ENCODE measurements at places on chromosomes 13 and 19.

GRCh38 chr19:10478476-10478875 lies 24.7 kb downstream of the KEAP1 start:
- DNase-seq: no peak

DNA sequence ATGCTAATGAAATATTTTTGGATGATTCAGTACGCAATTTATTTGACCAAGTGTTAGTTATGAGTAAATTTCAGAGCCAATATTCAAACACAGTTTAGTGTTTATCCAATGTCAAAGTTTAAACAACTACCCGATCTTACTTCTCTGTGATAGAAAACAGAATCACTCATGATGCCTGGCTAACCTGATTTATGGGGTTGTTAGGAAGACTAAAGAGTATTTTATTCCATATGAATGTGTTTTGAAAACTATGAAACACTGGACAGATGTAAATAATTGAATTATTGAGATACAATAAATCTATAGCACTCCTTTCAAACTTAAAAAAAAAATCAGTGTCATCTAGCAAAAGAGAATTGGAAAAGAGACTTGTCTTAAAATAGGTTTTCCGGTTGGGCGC lies 1181.8 kb downstream of the EFNB2 start:
- no peak for DNase-seq

GRCh38 chr19:33266974-33267484 lies 35.3 kb downstream of the CEBPA start:
- no peak for DNase-seq

DNA sequence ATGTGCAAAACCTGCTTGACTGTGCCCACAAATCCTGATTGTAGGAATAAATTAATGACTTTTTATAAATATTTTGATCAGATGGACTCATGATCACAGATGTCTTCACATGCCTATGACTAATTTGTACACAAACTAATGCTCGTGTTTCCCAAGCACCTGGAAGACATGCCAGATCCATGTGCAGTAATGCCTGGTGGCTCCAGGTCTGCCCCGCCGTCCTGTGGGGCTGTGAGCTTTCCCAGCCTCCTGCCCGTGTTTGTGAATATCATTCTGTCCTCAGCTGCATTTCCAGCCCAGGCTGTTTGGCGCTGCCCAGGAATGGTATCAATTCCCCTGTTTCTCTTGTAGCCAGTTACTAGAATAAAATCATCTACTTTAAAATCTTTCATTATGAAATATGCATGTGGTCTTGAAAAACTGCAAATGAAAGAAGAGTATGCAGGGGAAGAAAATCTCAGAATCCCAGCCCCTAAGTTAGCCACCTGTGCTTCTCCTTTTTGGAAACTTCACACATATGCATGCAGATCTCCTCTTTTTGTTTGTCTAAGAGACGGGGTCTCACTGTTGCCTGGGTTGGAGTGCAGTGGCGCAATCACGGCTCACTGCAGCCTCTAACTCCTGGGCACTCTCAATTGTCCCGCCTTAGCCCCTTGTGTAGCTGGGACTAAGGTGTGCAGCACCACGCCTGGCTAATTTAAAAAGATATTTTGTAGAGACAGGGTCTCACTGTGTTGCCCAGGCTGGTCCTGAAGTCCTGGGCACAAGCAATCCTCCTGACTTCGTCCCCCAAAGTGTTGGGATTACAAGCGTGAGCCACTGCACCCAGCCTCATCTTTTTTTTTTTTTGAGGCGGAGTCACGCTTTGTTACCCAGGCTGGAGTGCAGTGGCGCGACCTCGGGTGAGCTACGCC lies 6.2 kb downstream of the RPL28 start:
- DNase-seq: no peak

GRCh38 chr19:12450844-12451243 lies 10.0 kb upstream of the ZNF443 start:
- DNase-seq: no peak

DNA sequence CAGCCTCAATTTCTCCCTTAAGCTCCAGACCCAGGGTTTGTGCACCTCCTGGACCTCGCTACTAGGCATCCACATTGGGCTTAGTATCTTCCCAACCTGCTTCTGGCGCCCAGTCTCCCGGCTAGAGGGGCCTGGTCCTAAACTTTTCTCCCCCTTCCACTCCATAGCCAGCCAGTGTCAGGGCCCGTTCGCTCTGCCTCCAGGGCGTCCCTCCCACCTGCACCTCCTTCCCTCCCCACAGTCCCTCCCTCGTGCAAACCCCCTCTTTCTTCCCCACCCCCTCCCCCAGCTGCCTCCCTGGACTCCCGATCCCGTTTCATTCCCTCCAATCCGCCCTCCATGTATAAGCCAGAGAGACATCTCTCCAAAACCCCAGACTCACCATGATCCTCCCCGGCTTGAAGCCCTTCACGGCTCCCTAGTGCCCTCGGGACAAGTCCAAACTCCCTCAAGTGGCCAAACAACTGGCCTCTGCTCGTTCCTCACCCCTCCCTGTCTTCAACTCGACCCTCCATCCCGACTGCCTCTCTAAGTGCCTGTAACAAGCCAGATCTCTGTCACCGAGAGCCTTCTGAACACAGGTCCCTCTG lies 997 bp upstream of the SAMD4B start:
- DNase-seq: no peak

- DNase-seq: no peak
Measured at GRCh38 chr19:27392027-27392632, 1820.8 kb downstream of the UQCRFS1 start.

DNA sequence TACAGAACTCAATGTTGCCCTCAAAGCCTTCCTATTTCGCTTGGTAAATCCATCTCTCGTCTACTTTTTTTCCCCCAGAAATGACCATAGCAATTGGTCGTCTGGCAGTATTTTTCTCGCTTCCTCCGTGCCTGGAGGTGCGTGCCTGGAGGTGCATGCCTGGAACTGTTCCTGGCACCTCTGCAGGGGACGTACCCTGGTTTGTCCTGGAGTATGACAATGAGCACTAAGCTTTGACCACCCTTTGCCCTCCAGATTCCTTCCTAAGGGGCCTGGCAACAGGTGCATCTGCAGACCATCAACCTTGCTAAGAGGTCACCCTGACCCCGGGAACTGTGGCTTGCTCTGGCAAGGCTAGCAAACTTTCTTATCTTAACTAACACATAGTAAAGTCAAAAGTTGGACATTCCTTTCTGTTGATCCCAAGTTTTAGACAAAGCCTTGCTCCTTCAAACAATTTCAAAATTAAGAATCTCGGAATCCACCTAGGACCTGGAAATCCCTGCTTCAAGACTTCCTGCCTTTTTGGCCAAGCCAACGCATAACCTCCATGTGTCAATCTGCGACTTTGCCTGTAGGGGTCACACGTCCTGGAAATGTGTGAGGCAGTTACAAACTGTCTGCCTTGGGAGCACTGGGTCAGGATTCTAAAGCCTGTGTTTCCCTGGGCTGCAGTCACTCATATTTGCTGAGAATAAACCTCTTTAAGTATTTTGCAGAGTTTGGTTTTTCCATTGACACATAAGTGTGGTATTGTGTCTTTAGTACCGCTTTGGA lies 28.8 kb upstream of the TUBGCP3 start:
- no peak for DNase-seq

DNA sequence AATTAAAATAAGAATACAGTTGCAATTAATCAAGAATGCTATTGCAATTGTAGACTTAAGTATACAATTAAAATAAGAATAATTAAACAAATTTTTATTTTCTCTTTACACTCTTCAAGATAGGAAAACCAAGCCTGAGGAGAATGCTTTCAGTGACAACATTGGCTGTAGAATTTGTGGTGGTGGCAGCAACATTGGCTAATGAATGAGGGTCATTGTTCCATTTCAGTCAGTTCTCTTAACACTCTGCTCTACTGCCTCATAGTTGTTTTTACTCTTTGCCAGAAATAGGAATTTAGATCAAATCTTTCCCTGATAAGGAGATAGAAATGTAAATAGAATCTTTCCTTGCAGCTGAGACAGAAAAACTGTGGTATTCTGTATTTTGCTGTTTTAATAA lies 391.6 kb downstream of the PCDH20 start:
- DNase-seq: no peak

- no peak for DNase-seq
Measured at GRCh38 chr19:29420482-29421195, 105.2 kb upstream of the VSTM2B start.

- no peak for DNase-seq
Measured at GRCh38 chr13:105763851-105764250, 771.6 kb downstream of the EFNB2 start.

DNA sequence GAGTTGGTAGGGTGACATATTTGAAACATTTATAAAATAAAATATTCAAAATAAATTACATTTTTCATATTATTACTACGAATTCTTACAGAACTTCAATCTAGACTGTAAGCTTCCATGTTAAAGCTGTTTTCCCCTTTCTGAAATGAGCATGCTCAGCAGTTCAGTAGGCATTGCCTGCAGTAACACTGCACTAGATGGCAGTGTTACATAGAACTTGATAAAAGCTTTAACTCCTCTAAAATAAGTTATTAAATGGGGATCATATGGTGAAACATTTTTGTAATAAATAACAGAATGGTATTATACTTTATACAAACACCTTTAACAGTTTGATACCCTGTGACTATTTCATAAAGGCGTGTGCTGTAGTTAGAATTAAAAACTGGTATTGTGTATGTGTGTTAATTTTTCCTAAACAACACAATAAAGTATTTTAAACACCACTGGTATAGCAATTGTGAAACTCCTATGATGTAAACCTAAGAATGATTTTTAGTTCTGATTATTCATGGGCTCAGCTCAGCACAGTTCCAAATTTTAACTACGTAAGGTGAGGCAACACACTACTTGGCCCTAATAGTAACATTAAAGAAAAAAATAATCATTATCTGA lies 11.6 kb upstream of the GPR18 start:
- DNase-seq: no peak

GRCh38 chr19:45147835-45148676 lies 12.7 kb downstream of the NKPD1 start:
- no peak for DNase-seq

DNA sequence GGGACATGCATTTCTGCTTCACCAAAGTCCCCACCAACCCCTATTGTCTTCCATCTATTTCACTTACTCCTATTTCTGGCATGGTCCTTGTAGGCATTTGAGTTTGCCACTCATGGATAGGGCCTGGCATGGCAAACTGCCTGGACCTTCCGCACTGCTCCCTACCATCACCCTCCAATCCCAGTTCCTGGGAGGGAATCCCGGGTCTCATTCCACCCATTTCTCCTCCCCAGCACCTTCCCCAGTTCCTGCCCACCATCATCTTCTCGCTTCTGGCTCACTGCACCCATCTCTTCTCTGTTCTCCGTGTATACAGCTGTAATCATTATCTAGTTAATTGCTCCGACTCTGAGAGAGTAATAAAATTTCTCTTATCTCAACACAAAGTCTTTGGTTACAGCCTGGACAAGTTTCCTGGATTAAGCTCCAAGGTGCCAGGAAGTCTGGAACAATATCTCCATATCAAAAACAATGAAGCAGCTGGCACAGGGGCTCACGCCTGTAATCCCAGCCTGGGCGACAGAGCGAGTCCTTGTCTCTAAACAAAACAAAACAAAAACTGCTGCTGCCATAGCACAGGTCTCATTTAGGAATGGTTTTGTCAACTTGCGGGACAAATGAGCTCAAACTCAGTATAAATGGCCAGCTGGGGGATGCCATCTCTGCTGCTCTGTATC lies 17.0 kb upstream of the COX7A1 start:
- peak; percentile 19 for DNase-seq

GRCh38 chr13:26921918-26922317 lies 161.3 kb upstream of the GPR12 start:
- no peak for DNase-seq

- no peak for DNase-seq
Measured at GRCh38 chr13:22220151-22221135, 549.6 kb downstream of the FGF9 start.

DNA sequence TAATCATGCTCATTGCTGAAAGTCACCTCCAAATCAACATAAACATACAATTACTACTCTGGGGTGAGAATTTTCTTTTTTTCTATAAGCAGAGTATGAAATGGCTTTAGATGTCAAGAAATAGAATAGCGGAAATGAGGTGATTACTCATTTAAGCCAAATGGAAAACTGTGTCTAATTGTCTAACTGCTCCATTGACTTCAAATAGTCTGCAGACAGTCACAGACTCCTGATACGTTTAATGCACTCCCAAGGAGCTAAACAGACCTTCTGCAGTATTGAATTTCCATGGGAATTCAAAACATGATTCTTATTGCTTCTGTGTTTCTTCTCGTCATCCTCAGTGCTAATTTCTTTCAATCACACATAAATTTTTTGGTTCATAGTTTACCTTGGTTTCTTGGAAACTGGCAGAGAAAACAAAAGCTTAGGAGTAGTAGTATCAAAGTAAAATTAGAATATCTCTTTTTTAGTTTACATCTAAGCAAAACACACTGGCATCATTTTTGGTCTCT lies 865.2 kb upstream of the SLC10A2 start:
- no peak for DNase-seq

- DNase-seq: no peak
Measured at GRCh38 chr19:38650911-38651584, 3.6 kb downstream of the ACTN4 start.

DNA sequence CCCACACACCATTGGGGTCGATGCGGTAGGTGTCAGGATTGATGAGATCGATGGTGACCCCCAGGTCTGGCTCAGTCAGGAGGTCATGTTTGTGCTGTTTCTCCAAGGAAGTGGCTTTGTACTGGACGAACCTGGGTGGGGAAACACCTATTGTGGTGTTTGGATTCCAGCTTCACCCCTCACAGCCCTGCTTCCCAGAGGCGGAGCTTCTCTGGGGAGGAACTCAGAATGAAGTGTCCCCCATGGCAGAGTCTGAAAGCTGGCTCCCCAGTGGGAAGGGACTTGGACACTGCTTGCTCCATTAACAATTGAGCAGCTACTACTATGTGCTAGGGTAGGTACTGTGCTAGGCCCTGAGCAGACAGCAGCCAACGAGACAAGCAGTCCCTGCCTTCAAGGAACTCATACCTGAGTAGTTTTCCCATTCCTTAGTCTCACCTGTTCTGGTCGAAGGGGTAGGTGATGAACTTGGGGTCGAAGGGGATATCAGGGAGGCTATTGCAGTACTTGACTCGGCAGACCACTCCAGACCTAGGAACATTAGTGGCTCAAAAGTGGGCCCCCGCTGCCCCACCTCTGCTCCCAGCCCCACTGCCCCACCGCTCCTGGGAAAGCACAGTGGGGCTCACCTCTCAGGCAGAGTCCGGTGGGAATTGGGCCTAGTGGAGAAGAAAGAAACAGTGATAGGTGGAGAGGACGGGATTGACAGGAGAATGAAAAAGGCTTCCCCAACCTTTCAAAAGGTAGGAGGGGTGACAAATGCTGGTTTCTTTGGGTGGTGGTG lies 1.1 kb downstream of the PAF1 start:
- no peak for DNase-seq

- no peak for DNase-seq
Measured at GRCh38 chr13:30216111-30216510, 91.2 kb downstream of the KATNAL1 start.

DNA sequence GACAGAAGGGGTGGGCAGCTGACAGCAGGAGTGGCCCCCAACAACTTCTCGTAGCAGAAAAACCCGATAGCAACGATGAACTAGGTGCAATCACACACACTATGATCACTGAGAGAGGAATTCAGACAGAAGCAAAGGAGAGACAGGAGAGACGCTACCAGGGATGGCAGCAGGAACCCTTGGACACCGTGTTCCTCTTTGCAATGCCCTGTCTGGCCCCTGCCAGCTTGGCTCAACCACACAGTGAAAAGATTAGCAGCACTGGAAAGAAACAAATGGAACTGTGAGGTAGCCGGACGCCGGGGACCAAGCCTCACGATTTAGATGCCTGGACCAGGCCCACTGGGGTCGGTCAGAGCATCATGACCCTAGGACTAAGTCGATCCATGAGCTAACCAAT lies 23.6 kb downstream of the DCAF15 start:
- DNase-seq: no peak

Measured in NCI-H2081 treated with DMSO at 0.1 percent for 48 hours (cell line).